ENCODE measurements at places on chromosomes 12 and 14.
A peak's percentile ranks its signal among the peaks of the same experiment; 100 is the strongest.

- DNase-seq = no peak
These were observed 3.5 kb upstream of the CLEC1A start for GRCh38 chr12:10102322-10102721.

- DNase-seq = no peak
These were observed 23.9 kb downstream of the PALS1 start for GRCh38 chr14:67265131-67265530.

DNA sequence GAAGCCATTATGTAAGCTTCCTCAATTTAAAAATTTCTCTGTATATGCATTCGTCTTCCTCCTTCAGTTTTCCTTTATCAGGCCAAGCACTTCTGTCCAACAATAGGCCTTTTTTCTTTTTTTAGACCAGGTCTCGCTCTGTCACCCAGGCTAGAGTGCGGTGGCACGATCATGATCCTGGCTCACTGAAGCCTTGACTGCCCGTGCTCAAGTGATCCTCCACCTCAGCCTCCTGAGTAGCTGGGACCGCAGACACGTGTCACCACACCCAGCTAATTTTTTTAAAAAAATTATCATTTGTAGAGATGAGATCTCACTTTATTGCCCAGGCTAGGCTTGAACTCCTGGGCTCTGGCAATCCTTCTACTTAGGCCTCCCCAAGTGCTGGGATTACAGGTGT lies 25.8 kb downstream of the TAOK3 start:
- no peak for DNase-seq

DNA sequence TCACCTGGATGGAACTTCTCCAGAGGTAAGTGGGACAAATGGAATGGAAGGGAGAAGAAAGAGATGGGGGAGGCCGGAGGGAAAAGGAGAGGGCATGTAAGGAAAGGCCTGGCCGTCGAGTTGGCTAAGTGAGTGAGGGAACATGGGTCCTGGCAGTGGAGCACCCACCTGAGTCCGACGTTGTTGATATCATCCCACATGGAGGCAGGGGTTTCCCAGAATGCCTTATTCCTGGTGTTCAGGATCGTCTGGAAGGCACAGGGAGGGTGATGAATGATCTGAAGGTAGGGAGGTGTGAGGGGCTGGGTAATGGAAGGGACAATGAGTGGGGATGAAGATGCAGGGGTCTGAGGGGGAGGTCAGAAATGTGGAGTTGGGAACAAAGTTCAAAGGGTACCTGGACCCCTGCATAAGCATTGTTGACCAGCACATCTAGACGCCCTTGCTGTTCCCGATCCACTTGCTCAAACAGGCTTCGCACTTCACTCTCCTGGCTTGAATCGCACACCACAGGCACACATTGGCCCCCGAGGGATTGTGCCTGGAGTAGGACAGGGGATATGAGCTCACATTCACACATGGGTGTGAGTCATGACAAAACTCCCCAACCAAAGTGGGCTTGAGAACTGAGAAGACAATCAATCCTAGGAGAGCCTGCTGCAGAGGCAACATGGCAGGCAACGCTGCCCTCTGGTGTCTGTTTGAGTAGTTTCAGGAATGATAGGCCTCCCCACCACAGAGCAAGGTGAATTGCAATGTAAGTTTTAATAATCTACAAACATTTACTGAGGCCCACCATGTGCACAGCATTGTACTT lies 3.0 kb downstream of the DHRS1 start:
- DNase-seq = peak; percentile 96

DNA sequence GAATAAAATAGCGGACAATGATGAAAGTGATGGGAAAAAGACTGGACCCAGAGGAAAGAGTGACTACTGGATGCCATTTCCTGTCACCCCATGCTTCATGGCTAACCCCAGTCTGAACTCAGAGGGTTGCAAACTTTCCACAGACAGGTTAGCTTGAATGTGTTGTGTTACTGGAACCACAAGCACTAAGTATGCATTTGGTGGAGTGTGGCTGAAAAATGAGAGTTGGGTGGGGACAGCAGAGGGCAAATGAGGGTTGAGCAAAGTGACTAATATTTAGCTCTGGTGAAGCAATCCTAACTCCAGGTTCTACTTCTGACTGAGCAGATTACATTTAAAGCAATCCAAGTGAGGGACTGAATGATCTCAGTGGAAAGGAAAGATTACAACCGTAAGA lies 1.6 kb downstream of the SLC16A7 start:
- peak; percentile 95 for DNase-seq

DNA sequence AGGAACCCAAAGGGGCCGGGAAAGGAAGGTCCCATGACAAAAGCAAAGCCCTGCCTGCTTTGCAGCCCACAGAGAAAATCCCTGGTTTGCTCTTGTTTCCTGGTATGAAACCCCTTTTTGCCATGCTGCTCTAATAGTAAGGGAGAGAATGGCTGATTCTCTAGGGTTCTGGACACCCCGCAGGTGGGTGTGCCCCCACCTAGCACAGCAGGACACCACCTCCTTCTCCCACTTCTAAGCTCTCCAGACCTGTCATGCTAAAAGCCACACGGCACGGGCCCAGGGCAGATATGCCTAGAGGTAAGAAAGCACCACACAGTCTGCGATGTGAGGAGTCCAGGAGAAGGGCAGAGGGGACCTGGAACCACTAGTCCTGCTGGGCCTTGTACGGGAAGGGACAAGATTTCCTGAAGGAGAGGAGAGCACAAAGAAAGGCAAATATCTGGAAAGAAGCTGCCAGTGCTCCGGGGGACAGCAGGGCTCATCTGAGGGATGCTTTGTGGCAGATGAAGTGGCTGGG lies 113.3 kb downstream of the BCL11B start:
- no peak for DNase-seq

DNA sequence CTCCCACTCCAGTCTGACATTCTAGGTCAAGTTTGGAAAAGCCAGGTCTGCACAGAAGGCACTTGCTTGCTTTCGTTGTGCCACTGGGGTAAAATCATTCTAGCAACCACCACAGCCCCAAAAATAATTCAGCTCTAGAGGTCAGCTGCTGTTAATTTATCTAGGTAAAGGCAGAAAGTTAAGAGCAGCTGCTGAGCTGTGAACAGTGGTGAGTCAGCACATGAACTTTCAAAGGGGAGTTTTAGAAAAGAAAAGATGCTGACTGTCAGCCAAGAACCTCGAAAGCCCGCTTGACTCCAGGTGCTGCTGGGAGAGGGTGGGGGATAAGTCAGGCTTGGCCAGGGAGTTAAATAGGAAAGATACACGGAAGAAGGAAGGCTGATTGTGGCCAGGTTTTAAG lies 12.7 kb downstream of the CCDC197 start:
- no peak for DNase-seq

GRCh38 chr14:81990312-81990761 lies 456.7 kb upstream of the SEL1L start:
- peak; percentile 44 for DNase-seq

DNA sequence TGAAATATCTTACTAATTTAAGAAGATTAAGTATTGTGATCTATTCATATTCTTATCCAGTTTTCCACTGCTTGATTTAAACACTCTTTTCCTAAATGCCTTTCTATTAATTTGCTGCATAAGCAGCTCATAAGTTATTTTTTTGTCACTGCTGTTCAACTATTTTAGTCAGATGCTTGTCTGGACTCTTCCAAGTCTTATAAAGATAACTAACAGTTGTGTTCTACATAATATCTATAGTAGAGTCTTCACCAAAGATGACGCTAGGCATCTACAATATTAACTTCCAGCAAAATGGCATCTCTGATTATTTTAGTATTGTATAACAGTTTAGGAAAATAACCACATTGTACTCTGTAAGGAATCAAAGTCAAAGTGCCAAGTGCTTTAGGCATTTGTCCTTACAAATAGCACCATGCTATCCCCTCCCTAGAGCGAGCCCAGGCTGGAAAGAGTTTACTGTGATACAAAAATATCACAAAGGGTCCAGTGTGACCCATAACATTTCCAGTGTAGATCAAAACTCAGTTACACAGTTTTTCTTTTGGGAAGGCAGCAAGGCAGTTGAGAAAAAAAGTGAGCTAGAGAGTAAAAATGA lies 98.2 kb downstream of the DENND5B start:
- no peak for DNase-seq

DNA sequence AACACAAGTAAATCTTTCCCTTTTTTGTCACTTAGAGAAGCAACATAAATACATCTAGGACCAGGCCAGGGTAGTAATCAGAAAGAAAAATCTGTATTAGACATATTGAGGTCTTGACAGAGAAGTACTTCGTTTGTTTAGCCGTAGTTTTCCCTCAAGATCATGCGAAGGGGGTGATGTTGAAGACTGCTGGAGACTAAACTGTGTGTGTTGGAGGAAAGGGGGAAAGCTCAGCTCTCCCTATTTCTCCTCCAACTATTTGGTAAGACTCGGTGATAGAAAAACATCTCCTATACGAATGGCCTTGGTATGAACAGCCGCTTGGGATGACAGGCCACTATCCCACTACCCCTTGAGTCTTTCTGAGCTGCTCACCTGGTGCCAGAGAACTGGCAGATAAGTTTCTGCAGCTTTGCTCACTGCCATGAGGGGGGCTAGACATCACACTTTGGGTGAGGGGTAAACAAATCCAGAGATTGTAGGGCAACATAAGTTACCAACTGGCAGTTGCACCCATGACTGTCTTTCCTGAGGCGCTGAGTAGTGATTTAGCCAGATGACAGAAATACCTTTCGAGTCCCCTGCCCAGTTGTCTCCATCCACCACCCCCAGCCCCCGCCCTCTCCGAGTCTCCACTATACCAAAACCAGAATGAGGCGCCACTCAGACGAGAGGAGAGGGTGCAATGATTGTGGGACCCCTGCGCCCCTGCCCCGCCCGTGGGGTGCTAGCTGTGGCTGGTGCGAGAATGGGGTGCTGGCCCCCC lies 685 bp downstream of the VAMP1 start:
- DNase-seq = peak; percentile 10

DNA sequence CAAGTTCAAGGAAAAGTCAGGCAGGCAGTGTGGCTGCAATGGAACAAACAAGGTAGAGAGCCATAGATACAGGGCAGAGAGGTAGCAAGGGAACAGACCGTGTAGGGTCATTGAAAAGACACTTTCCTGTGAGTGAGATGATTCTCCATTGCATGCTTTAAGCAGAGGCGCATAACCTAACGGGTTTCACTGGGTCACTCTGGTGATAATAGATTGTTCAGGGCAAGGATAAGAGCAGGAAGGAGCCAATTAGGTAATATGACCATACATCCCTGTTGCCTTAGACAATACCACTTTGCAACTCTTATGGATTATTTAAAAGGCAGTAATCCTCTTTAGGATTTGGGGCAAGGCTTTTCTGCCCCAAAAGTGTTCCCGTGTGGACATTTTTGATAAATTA lies 214.1 kb downstream of the PTPRO start:
- no peak for DNase-seq

GRCh38 chr12:101570047-101570446 lies 24.7 kb upstream of the MYBPC1 start:
- DNase-seq = peak; percentile 29

GRCh38 chr14:68806526-68807147 lies 13.8 kb upstream of the ZFP36L1 start:
- peak; percentile 25 for DNase-seq

DNA sequence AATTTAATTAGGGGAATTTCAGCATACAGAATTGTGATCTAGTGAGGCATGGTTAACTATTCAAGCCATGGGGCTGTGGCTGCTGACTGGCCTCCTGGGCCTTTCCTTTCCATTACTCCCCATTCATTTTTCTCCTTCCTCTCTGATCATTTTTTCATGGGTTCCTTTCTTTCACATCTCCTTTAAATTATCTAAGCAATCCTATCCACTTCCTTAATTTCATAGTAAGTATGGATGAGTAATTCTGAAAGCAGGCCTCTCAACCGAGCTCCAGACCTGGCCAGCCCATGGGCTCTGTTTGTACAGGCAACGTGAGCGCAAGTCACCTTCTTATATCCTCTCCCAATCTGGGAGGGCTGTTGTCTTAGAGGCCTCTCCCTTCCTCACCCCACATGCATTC lies 13.4 kb downstream of the CKAP4 start:
- DNase-seq = no peak

DNA sequence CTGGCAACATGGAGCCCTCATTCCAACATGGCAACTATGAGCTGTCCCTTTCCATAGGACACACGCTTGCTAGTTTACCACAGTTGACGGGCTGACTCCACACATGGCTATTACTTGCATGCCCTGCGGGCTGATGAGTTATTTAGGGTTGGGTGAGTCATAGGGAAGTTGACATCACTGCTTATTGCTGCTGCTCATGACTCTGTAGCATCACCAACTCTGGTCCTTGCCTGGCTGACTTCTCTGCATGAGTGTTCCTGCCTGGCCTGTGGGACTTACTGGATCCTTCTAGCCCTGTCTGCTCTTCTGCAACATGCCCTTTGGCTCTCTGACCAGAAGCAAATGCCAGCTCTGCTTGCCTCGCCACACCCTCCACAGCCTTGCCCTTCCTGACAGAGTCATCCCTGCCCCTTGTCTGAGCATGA lies 199.5 kb downstream of the ANO6 start:
- DNase-seq = peak; percentile 99

GRCh38 chr12:32365473-32366064 lies 33.8 kb upstream of the FGD4 start:
- peak; percentile 78 for DNase-seq

DNA sequence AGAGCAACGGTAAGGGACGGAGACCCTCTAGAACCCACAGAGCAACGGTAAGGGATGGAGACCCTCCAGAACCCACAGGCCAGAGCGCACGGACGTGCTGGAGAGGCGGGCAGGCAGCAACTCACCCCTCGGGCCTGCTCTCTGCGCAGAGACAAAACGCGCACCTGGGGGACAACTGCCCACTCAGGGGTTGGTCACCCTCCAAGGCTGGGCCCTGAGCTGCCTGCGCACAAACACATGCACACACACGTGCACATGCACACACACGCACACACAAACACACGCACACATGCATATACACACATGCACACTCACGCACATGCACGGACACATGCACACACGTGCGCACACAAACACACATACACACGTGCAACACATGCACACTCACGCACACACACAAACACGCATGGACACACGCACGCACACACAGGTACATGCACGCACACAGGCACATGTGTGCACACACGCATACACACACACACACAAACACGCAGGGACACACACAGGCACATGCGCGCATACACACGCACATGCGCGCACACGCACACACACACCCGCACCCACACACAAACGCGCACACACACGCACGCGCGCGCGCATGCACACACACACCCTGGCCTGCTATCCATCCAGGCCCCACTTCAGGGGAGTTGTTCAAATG lies 88.3 kb downstream of the NCOR2 start:
- DNase-seq = no peak

DNA sequence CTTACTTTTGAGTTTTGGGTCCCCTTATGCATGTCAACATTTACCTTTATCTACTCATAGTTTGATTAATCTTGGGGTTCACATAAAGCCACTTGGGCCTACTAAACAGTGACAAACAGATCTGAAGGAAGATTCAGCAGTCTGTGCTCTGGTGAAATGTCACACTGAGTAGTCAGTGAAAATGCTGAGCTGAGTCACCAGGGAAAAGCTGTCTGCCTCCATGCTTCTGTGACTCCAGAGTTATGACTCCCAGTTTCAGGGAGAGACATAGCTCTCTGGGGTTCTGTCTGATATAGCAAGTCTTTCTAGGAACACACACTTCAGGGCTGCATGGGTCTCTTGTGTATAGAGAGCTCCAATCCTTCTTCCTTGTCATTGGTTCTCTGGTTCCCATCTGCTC lies 406.3 kb upstream of the FAR2 start:
- DNase-seq = peak; percentile 8

- no peak for DNase-seq
These were observed 136.5 kb upstream of the MYL2 start for GRCh38 chr12:111056618-111057521.

- DNase-seq = no peak
These were observed 27.0 kb downstream of the SLC25A21 start for GRCh38 chr14:37145395-37145794.
